Left renal pelvis (tissue), 4 donors: ENCODE measurements at places on chromosomes 7 and 10.

GRCh38 chr10:49601857-49602256 is 8.3 kb upstream of the SLC18A3 start:
- no peak for DNase-seq

DNA sequence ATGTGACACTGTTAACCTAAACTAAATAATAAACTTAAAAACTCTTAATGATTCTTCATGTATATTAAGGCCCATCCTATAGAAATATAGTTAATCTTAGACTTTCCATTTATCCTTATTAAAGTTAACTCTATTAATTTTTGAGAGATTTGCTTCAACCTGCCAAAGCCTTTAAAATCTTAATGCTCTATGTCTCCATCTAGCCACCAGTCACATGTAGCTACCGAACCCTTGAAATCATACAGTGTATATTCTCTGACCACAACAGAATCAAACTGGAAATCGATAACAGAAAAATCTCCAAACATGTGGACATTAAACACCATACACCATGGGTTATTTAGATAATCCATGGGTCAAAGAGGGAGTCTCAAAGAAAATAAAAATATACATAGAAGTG is 51.9 kb downstream of the ASZ1 start:
- DNase-seq: no peak

DNA sequence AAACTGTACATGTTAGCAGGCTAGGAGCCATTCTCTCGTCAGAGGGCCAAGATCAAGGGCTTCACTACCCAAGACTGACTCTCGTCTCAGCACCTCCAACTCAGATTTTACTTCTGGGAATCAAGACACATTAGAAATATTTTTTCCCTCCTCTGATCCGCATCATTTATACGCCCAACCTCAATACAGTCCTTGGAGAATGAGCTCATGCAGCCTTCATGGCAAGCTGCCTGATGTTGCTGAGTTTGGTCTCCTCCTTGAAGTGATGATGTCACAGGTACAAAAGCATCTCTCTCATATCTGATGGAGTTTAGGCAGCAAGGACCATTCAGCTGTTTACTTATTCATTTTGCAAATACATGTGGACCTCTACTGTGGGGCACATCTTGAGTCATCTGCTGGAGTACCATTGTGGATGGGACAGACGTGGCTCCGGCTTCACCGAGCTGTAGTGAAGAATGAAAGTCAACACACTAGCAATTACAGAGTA is 114.0 kb downstream of the BMPER start:
- DNase-seq: no peak

- DNase-seq: no peak
These were observed 75.3 kb downstream of the MKI67 start for GRCh38 chr10:128050936-128051335.

DNA sequence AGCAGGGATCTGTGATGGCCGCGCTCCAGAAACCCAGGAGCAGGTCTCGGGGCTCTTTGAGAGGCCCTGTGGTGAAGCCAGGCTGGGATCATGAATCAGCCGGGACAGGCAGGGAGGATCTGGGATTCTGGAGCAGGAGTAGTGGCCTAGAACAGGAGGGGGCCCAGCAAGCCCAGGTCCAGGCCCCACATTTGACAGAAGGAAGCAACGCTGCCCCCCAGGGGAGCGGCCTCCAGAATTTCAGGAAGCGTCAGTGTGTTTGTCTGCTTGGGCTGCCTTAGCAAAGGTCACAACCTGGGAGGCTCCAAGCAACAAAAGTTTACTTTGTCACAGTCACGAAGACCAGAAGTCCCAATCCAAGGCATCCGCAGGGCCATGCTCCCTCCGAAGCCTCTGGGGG is 36.8 kb downstream of the CLRN3 start:
- no peak for DNase-seq
